SK-N-SH treated with all-trans-retinoic acid at 6 μM for 48 hours (cell line): ENCODE measurements at places on chromosomes 2 and 18.

DNA sequence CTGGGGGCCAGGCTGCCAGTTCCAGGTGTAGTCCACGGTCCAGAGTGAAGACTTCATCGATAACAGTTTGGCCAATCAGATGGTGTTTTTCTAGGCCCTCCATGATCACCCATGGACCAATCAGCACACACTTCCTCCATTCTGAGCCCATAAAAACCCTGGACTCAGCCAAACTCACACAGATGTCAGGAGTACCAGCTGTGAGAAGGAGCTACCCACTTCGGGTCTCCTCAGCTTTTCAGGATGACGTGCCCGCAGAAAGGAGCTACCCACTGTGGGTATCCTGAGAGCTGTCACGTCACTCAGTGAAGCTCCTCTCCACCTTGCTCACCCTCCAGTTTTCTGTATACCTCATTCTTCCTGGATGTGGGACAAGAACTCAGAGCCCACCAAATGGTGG lies 210.0 kb upstream of the RASGRP3 start:
- no peak for ATAC-seq

- ATAC-seq = no peak
Measured at GRCh38 chr2:184449760-184450159, 148.6 kb upstream of the ZNF804A start.

DNA sequence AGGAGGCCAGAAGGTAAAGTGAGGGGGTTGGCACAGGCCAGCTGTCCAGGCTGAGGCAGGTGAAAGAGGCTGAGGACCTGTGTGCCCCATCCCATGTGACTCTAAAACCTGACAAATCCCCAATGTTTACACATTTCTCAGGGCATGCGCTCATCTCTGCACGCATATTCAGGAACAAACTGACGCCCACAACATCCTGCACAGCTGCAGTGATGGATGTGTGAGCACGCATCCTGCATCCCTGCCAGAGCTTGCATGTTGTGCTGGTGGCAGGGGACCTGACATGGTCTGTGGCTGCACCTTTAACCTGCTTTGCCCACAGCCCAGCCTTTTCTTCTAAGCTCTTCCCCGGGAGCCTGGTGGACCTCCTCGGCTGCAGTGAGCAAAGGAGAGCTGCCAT lies 83.1 kb downstream of the FBXO15 start:
- no peak for ATAC-seq

DNA sequence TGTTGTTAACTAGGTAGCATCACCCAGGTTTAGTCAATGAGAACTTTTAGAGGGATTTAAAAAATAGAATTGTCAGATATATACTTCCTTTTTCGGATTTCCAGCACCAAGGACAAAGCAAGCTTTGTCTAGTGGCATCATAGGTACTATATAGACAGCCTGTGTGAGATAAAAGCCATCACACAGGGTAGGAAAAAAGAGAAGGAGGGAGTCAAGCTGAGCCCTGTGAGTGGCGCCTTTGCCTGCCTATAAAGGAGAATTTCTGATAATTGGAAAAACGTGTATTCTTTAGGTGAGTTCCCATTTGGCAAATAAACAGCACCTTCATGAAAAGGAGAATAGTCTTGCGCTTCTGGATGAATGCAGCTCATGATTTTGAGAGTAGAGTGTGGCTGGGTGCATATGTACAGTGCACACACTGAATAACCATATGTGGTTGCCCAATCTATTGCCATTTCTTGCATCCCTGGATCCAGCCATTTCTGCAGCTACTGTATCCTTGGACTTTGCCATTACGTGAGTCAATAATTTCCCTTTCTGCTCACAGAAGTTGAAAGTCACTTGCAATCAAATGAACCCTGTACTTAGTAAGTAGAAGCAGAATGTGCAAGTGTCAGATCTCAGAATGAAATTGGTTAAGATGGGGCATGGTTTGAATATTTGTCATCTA lies 559.9 kb upstream of the MEX3C start:
- no peak for ATAC-seq

DNA sequence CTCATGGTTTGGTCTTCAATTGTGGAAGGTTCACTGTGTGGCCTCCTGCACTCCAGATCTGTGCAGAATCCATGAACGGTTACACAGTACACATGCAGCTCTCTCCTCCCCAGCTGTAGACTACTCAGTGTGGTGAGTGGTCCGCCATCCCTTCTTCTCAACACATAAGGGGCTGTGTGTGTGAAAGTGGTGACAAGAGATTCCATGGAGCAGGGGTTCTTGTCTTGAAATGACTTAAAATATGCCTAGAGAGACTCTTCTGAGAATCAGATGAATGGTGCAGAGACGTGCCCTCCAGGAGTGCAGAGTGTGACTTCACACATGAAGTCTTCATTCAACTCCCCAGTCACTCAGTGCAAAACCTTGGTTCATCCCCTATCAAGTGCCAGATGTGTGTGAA lies 151.0 kb upstream of the COPS8 start:
- no peak for ATAC-seq

- no peak for ATAC-seq
Measured at GRCh38 chr18:26228562-26229260, 2.5 kb downstream of the TAF4B start.

- no peak for ATAC-seq
Measured at GRCh38 chr2:198916548-198917080, 541.1 kb downstream of the SATB2 start.

- no peak for ATAC-seq
Measured at GRCh38 chr2:60469536-60470317, 83.7 kb downstream of the BCL11A start.

DNA sequence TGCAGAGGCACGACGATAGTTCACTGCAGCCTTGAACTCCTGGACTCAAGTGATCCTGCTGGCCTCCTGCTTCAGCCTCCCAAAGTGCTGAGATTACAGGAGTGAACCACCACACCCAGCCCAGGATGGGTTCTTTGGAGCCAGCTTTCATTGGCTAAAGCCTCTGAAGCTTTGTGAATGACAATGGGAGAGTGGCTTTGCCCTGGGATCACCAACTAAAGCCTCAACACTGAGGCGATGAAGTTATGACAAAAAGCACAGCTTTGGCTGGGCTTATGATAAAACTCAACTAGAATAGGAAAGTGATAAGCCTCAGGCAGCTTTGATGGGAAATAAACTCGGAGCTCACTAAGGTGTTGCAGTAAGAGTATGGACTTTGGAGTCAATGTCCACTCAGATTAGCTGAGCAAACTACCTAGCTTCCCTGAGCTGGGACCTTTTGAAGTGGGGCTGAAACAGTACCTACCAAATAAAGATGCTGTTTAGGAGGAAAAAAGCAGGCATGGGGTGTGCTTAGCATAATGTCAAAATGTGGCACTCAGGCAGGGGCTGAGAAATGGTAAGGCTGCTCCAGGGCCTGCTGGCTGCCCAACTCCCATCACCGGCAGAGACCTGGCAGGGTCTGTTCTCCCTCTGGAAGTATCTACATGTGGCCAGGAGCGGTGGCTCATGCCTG lies 4.3 kb downstream of the TMEM127 start:
- ATAC-seq = no peak
